ENCODE measurements at places on chromosomes 13 and 19.

GRCh38 chr13:48346583-48346982 is 43.0 kb downstream of the RB1 start:
- DNase-seq, result no peak

DNA sequence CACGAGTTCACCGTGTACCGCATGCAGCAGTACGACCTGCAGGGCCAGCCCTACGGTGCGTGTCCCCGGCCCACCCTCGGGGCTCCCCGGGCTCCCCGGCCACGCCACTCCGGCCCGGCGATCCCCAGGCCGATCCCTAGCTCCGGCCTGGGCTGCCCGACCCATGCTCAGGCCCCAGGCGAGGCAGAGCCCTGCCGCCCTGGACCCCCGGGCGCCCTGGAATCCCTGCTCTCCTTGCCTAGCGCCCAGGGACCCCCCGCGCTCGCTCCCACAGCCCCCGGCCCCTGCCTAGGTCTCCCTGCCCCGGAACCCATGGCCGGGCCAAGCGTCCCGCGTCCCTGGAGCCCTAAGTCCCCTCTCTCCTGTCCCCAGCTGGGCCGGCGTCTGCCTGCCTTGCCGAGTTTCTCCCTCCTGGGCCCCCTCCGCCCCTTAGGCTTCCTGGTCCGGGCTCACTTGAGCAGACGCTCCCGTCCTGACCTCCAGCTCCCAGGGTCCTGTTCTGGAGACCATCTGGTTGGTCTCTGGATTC is 494 bp downstream of the NCLN start:
- no peak for DNase-seq

GRCh38 chr13:81917810-81918209 is 1576.9 kb upstream of the SPRY2 start:
- no peak for DNase-seq

DNA sequence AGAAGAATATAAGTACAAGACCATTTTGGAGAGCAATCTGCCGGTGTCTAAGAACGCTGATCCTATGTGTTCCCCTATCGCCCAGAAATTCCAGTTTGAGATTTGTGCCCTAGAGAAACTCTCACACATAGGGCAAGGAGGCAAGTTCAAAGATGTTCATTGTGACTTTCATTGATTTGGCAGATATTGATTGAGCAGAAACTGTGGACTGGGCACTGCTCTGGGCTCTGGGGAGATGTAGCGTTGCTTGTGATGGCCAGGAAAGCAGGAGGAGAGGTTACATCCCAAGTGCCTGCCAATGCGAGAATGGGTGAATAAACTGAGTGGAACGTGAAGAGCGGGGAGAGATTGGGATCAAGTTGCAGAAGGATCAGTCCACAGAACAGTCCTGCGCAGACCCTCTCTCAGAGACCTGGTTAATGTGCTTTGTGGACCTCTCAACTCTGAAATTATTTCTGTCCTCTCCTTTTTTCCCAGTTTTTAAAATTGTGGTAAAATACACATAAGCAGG is 123.9 kb upstream of the PEG3 start:
- DNase-seq, result no peak

GRCh38 chr13:45310341-45311131 is 30.4 kb downstream of the TPT1 start:
- DNase-seq, result no peak

DNA sequence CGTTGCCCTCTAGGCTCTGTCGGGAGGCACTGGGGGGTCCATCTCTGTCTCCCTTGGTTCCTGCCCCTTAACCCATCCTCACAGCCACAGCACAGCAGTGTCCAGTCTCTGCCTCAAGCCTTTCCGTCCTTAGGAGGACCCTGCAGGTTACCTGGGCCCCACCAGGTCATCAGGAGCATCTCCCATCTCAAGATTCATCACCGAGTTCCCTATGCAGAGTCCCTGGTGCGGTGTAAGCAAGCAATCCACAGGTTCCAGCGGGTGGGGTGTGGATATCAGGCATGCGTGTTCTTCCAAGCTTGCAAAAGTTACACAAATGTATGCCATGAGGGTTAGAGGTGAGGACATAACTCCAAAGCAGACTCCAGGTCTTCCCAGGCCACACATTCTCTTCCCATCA is 20.9 kb upstream of the GAS6 start:
- no peak for DNase-seq

DNA sequence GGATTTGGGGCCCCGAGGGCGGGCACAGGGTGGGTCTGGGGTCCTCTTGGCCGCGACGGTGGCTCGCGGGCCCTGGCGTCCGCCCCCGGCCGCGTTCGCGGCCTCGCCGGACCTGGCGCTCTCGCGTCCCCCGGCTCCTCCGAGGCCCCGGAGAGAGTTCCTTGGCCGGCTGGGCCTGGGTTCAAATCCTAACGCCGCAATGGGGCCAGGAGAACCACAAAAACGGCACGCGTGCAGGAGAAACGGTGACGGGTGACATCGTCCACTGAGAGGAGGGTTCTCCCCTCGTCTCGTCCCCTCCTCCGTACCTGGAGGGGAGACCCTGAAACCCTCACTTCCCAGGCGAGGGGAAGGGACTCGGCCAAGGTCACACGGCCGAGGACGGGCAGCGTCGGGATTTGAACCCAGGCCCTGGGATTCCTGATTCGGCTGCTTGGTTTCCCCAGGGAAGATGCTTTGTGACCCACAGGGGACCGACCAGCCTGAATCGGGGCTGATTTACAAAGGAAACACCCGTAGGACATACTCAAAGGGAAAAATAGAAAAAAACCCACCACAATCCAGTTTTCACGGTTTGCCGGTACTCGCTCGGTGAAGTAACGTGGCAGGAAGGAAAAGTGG is 624 bp downstream of the SAFB start:
- no peak for DNase-seq

GRCh38 chr19:15015946-15016542 is 33.2 kb upstream of the CASP14 start:
- no peak for DNase-seq
